ENCODE measurements at places on chromosomes 7 and 10.

- DNase-seq: peak; percentile 51
Observed at GRCh38 chr7:106176414-106177299, 64.5 kb upstream of the SYPL1 start.

DNA sequence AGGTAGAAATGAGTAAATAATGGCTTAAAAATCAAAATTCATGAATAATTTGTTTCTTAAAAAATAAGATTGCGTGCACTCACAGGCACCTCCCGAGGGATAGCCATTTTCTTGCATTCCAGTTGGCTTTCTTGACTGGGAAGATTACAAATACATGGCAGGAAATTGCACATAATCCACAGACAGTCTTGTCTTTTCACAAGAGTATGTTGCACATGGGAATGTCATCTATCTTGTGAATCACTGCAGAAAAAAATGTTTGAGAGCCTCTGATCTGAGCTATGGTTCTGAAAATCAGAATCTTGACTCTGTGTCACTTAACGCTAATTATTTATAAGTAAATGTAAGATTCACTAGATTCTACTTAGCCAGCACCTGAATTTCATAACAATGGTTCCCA, 74.1 kb upstream of the PRKG1 start:
- DNase-seq: no peak

GRCh38 chr10:86130041-86130440, 236.6 kb downstream of the GRID1 start:
- DNase-seq: no peak

- DNase-seq: no peak
Observed at GRCh38 chr7:31077484-31078362, 25.6 kb downstream of the ADCYAP1R1 start.

DNA sequence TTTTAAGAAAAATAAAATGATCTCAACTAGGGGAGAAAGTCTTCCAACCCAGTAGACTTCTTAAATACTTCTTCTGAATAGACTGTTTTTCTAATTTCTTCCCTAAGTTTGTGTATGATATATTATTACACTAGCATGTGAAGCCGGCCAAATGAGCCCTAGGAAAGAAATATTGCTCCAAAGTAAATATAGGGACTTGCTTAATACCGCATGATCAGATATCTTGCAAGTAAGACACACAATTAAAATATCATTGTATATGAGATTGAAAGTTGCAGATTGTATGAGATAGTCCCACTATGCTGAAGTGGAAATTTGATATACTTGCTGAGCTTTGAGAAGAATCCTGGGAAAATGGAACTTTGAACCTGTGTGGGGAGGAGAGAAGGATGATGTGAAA, 225.7 kb downstream of the BAMBI start:
- no peak for DNase-seq

DNA sequence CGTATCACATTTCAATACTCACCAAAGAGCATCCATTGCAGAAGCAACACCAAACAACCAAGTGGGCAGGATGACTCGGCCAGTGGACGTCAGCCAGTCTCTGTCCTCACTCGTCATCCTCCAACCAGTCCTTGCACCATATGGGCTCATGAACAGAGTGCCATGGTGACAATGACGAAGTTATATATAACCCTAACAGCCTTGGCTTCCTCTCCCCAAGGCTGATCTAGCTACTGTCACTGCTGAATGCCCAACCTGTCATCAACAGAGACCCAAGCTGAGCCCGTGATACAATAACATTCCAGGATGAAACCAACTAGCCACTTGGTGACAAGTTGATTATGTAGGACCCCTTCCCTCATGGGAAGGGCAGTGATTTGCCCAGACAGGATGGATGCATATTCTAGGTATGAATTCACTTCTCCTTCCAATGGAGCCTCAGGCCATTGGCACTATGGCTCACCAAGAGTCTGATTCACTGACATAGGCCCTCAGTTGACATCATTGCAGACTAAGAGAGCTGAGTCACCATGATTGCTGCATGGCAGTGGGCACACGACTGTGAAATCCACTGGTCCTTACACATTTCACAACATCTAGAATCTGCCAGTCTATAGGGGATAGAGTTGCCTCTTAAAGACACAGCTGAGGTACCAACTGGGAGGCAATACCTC, 26.3 kb upstream of the PPIF start:
- peak; percentile 9 for DNase-seq

- DNase-seq: no peak
Observed at GRCh38 chr7:74475243-74475986, 21.7 kb downstream of the GTF2IRD1 start.

DNA sequence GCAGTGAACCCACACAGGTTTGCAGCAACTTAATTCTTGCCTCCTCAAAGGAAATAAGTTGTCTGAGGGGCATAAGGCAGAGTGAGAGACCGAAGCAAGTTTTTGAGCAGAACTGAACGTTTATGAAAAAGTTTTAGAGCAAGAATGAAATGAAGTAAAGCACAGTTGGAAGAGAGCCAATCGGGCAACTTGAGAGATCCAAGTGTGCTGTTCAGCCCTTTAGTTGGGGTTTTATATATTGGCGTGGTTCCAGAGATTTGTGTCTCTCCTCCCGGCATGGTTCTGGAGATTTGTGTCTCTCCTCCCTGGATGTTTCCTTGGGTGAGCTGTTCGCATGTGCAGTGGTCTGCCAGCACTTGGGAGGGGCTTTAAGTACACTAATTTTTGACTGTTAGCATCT, 141.4 kb upstream of the DGKB start:
- DNase-seq: no peak
